ENCODE measurements at places on chromosomes 11 and 22.

GRCh38 chr22:42468841-42469240, 36.6 kb upstream of the NFAM1 start:
- DNase-seq: no peak

DNA sequence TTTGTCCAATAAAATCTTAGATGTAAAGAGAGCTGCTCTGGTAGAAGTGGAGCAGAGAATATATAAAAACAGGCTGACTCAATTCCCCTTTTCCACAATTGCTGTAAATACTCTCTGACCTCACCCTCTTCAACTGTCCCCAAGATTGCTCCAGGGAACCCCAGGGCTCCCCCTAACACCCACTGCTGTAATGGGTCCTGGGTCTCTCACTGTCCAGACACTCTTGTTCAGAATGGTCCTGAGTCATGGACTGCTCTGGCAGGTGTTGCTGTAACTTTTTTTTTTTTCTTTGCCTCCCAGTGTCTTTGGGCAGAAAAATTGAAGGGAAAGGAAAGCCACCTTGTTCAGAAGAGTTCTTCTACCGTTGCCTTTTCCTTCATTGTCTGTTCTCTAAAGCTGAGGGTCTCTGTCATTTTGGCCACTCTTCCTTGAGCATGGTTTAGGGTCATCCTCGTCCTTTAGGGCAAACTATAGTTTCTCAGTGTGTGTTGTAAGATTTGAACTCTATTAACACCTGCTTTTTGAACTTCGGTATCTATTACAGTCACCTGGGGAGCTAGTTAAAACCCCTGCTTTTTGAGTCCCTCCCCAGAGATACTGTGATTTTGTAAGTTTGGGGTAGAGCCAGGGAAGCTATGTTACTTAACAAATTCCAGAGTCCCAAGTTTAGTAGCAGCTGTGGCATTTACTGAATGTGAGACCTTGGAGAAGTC, 209.5 kb downstream of the NAV2 start:
- no peak for DNase-seq

GRCh38 chr11:111365722-111366559, 13.1 kb downstream of the POU2AF1 start:
- DNase-seq: no peak

DNA sequence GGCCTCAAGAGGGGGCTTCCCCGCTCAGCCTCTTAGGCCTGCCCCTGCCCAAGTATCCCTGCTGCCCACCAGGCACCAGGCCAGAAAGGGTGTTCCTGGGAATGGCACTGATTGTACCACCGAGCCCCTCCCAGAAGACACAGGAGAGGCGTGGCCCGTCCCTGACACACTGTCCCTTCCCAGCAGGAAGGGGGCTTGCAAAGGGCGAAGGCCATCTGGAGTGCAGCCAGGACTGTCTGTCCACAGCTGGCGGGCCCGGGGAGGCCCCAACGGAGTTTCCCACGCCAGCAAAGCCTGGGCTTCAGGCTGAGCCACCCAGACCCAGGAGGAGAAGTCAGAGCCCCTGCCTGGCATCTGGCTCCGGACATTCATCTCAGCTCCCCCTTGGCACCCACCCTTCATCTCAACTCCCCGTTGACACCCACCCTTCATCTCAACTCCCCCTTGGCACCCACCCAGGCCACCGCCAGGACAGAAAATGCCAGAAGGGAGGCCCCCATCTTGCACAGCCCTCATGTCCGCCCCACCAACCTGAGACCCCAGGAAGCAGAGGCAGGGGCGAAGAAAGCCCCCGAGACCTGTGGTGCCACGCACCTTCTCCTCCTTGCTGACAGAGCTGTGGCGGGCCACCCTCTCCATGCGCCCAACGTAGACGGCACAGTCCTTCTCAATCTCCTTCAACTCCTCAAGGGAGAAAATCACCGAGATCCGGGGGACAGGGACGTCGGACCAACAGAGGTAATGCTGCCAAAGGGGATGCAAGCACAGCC, 19.4 kb downstream of the TUBGCP6 start:
- no peak for DNase-seq

All from activated T-cell treated with anti-CD3 and anti-CD28 coated beads for 48 hours (primary cell).